ENCODE measurements at places on chromosomes 3 and 15.

GRCh38 chr3:157755233-157755632 is 252.0 kb upstream of the VEPH1 start:
- no peak for DNase-seq

- DNase-seq = no peak
Measured at GRCh38 chr3:24062916-24063315, 117.8 kb downstream of the NR1D2 start.

GRCh38 chr3:55584716-55585368 is 97.7 kb upstream of the WNT5A start:
- no peak for DNase-seq

GRCh38 chr3:15903759-15904720 is 106.3 kb upstream of the ANKRD28 start:
- DNase-seq = no peak

- DNase-seq = no peak
Measured at GRCh38 chr15:61410662-61411061, 181.6 kb upstream of the RORA start.
